ENCODE measurements at places on chromosomes 4 and X. TPM values are rescaled to one million over a fixed set of nuclear protein-coding genes. Genes with fewer than 3 reads are reported as not detected.

The SSX2 gene
- not detected for total RNA-seq

The XAGE1A gene
- not detected for total RNA-seq

The RPL9 gene
- total RNA-seq, result 2,923 TPM

The GAGE12H gene
- not detected for total RNA-seq

The SLC38A5 gene
- total RNA-seq, result 2.8 TPM

The PROM1 gene
- total RNA-seq, result not detected

The GATA1 gene
- total RNA-seq, result not detected

The MAGEC2 gene
- total RNA-seq, result not detected

The CCDC120 gene
- total RNA-seq, result 2.9 TPM

The NAP1L3 gene
- total RNA-seq, result 0.60 TPM

The ERCC6L gene
- total RNA-seq, result 0.13 TPM

The SHROOM4 gene
- total RNA-seq, result 54.7 TPM

The ADAMTS3 gene
- 12.5 TPM for total RNA-seq

The DCAF4L1 gene
- 0.36 TPM for total RNA-seq

The ASB11 gene
- total RNA-seq, result not detected

The OCRL gene
- 12.7 TPM for total RNA-seq

The ARHGAP36 gene
- total RNA-seq, result not detected

The MAGEA12 gene
- total RNA-seq, result not detected

The MSX1 gene
- total RNA-seq, result 13.5 TPM
